ENCODE measurements at places on chromosomes 5 and 9. TPM values are rescaled to one million over a fixed set of nuclear protein-coding genes. Genes with fewer than 3 reads are reported as not detected.

ANGPTL2 gene
- total RNA-seq: not detected

EGFL7 gene
- 0.90 TPM for total RNA-seq

GPX8 gene
- total RNA-seq: not detected

ALDOB gene
- not detected for total RNA-seq

SNCAIP gene
- total RNA-seq: not detected

RHOBTB3 gene
- total RNA-seq: 0.97 TPM

HTR4 gene
- total RNA-seq: not detected

ANKRD18A gene
- 8.6 TPM for total RNA-seq

DNA sequence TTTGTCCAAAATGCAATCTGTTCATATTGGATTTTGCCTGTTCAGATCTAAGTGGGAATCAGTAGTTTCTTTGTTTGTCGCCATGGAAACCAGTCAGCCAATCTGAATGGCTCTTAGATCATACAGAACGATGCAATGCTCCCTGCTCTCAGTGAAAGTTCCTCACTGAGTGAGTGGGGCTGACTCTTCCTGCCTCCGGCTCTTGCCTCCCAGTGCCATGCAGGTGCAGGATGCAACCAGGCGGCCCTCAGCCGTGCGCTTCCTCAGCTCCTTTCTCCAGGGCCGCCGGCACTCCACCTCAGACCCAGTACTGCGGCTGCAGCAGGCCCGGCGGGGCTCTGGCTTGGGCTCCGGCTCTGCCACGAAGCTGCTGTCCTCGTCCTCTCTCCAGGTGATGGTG is at the start of gene PTPDC1:
Gene PTPDC1 (plus strand): TSS at position 151 of the 400 bp plus-strand sequence. CDS start 67 bp downstream, at position 218.
- H3K36me3 ChIP-seq: peaks cover 4% of the 10 kb centered on the region
- DNase-seq: no peak
- H3K27me3 ChIP-seq: no peaks in the 10 kb centered on the region
- H3K4me3 ChIP-seq: no peak within 1 kb of the TSS

DNA sequence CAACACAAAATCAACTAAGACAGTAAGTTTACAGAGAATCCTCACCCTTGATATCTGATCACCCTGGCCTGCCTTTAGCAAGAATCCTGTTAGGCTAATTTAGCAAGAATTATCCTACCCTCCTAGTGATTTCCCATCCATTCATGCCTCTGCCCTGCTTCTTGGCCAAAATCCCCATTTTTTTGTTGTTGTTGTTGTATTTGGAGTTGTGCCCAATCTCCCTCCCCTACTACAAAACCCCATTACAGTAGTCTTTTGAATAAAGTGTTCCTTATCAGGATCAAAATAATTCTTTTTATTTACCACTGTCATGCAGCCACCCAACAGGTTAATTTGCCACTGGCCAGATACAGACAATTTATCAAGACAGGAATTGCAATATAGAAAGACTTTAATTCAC is 58.5 kb upstream of the CLINT1 start:
- no peak overlapping the region for H3K27ac ChIP-seq
- H3K4me3 ChIP-seq: no peak overlapping the region
- DNase-seq: no peak

DNA sequence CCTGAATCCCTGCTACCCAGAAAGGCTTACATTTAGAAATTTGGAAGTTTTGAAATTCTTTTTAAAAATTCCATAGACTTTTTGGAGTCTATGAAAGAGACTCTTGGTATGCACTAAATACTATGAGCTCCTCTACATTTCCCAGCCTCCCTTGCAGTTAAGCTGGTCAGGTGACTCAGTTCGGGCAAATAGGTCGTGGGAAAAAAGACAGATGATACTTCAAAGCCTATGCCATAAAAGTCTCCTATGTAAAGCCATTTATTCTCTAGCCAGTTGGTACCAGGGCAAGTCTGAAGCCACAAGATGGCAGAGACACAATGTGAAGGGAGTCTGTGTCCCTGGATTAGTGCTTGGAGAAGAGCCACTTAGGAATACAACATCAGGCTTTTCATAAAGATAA is 101.8 kb downstream of the BOD1 start:
- no peaks in the 10 kb centered on the region for H3K36me3 ChIP-seq
- H3K4me3 ChIP-seq: no peak overlapping the region
- H3K4me1 ChIP-seq: no peaks in the 10 kb centered on the region
- DNase-seq: no peak

- H3K27me3 ChIP-seq: no peaks in the 10 kb centered on the region
- no peak overlapping the region for H3K27ac ChIP-seq
These were observed 649.2 kb downstream of the EFNA5 start for GRCh38 chr5:107021575-107021974.

GRCh38 chr5:168600409-168600808 is 21.2 kb upstream of the PANK3 start:
- DNase-seq: no peak
- no peak overlapping the region for H3K4me3 ChIP-seq
- H3K27ac ChIP-seq: no peak overlapping the region
- H3K27me3 ChIP-seq: peaks cover 19% of the 10 kb centered on the region
- H3K4me1 ChIP-seq: peaks cover 2% of the 10 kb centered on the region

- no peak overlapping the region for H3K4me3 ChIP-seq
- H3K36me3 ChIP-seq: no peaks in the 10 kb centered on the region
- no peak for DNase-seq
- H3K27ac ChIP-seq: no peak overlapping the region
- H3K4me1 ChIP-seq: no peaks in the 10 kb centered on the region
- peaks cover 4% of the 10 kb centered on the region for H3K27me3 ChIP-seq
These were observed 45.5 kb downstream of the SPOCK1 start for GRCh38 chr5:137453483-137454080.

- peaks cover 11% of the 10 kb centered on the region for H3K27me3 ChIP-seq
These were observed 261.1 kb upstream of the IRX4 start for GRCh38 chr5:2143646-2144353.

GRCh38 chr9:107982745-107983144 is 493.2 kb upstream of the KLF4 start:
- no peak overlapping the region for H3K27ac ChIP-seq
- DNase-seq: no peak
- H3K4me1 ChIP-seq: no peaks in the 10 kb centered on the region
- no peaks in the 10 kb centered on the region for H3K27me3 ChIP-seq
- H3K36me3 ChIP-seq: no peaks in the 10 kb centered on the region

DNA sequence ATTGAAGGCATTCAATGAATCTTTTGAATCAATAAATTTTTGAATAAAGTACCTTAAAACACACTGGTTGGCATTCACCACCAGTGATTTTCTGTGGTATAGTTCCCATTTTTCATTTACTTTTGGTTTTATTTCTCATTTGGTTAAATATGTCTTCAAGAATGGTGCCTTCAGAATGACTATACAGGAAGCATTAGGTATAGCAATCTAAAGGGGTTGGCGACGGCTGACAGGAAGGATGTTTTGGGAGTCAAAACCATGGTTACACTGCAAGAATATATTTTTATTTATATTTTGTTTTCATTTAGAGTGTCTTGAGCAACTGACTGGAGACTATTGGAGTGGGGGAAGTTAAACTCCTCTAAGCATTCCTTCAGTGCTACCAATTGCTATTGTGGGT is 235.7 kb downstream of the HTR1A start:
- no peak for DNase-seq
- no peak overlapping the region for H3K4me3 ChIP-seq
- H3K27me3 ChIP-seq: no peaks in the 10 kb centered on the region
- H3K36me3 ChIP-seq: no peaks in the 10 kb centered on the region

GRCh38 chr9:34555002-34555348 is 32.2 kb upstream of the ENHO start:
- no peak overlapping the region for H3K27ac ChIP-seq
- no peak for DNase-seq
- H3K4me3 ChIP-seq: no peak overlapping the region
- H3K4me1 ChIP-seq: no peaks in the 10 kb centered on the region
- no peaks in the 10 kb centered on the region for H3K36me3 ChIP-seq

DNA sequence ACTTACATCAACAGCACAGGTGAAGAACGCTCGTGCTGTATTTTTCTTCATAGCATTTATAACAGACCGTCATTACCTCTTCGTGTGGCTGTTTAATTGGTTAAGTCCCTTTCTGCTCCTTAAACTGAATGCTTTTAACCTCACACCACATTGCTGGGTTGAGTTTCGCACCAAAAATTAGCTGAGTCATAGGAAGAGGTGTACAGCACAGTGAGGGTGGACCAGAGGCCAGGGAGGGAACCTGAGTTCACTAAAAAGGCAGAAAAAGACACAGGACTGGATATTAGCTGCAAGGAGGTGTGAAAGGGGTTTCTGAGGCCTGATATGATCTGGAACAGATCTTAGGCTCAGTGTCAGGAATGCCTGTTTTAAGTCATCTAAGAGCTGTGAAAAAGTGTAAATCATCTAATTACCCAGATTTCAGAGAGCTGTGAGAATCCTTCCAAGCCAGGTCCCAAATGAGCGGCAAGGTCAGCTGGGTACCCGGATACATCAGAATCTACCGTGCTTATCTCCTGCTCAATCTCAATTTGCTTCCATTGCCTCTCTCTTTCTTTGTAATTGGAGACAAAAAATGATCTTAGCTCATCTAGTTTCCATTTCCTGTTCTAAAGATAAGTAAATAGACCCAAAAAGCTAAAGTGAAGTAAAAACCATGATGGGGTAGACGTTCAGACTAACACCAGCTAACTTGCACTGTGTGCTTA is 7.1 kb upstream of the CFAP90 start:
- H3K27ac ChIP-seq: peak overlapping the region; percentile 67
- peak; percentile 33 for DNase-seq
- peaks cover 15% of the 10 kb centered on the region for H3K36me3 ChIP-seq
- peaks cover 21% of the 10 kb centered on the region for H3K4me1 ChIP-seq

DNA sequence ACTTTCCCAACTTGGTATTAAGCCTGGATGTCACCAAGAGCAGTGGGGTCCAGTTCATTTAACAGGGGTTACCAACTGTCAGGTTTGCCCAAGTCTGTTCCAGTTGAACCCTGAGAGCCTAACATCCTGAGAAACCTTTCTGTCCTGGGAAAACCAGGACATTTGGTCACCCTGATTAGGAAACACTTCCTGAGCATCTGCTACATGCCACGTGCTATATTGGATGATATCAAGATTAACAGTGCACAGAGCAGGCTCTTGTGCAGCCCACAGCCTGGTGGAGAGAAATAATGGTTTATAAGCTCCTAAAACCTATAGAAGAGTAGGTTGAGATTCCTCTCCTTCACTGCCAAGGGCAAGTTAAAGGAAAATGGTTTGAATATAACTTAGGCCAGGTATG is 102.9 kb upstream of the RAD23B start:
- peaks cover 7% of the 10 kb centered on the region for H3K36me3 ChIP-seq
- DNase-seq: no peak
- H3K27ac ChIP-seq: no peak overlapping the region
- H3K4me3 ChIP-seq: no peak overlapping the region

GRCh38 chr5:147857302-147858129 is 21.0 kb upstream of the SCGB3A2 start:
- no peak overlapping the region for H3K27ac ChIP-seq
- no peaks in the 10 kb centered on the region for H3K4me1 ChIP-seq
- peak; percentile 46 for DNase-seq
- peaks cover 2% of the 10 kb centered on the region for H3K27me3 ChIP-seq
- no peak overlapping the region for H3K4me3 ChIP-seq
- H3K36me3 ChIP-seq: no peaks in the 10 kb centered on the region

DNA sequence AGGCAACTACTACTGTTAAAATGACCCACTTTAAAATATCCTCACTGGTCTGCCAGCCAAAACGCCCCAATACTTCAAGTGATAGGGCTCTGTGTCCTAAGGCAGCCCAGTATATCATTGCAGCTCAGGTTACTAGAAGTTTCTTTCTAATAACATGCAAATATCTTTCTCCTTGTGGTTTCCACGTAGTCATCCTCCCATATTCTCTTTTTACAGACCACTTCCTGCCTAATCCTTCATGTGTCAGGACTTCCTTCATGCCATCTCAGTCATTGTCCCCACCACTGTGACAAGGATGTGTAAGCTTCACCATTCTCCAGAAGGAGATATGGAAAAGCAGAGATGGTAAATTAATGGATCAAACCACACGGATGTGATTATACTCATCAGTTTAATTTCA is 813.7 kb downstream of the MAT2B start:
- H3K36me3 ChIP-seq: no peaks in the 10 kb centered on the region
- DNase-seq: no peak
- no peak overlapping the region for H3K4me3 ChIP-seq
- H3K27me3 ChIP-seq: no peaks in the 10 kb centered on the region

DNA sequence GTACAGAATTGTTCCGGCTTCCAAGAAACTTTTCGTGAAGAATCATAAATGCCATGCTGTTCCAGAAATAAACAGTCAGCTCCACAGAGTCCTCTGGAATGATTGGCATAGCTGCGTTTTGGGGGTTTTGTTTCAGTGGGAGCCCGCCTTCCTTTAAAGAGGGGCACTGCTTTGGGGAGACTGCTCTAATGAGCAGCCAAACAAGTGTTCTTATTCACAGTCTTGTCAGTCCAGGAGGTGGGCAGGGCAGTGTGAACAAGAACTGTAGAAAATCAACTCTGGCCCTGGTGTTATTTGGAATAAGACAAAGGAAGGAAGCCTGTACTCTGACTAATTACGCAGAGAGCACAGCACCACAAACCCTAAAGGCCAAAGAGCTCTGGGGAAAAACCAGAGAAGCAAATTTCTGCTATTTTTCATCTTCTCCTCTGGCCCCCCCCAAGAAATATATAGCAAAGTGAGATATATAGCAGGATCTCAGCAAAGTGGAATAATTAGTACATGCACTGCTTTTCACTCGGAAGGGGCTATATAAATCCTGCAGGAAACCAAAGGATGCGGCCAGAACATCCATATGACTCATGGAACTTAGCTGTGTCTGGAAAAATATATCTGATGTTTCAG is 92.9 kb downstream of the GLDC start:
- no peaks in the 10 kb centered on the region for H3K4me1 ChIP-seq
- H3K27me3 ChIP-seq: peaks cover 1% of the 10 kb centered on the region
- no peak for DNase-seq
- no peak overlapping the region for H3K27ac ChIP-seq
- H3K36me3 ChIP-seq: no peaks in the 10 kb centered on the region

GRCh38 chr5:116518423-116518822 is 56.2 kb downstream of the SEMA6A start:
- H3K27me3 ChIP-seq: no peaks in the 10 kb centered on the region
- H3K36me3 ChIP-seq: peaks cover 4% of the 10 kb centered on the region
- H3K4me1 ChIP-seq: no peaks in the 10 kb centered on the region

DNA sequence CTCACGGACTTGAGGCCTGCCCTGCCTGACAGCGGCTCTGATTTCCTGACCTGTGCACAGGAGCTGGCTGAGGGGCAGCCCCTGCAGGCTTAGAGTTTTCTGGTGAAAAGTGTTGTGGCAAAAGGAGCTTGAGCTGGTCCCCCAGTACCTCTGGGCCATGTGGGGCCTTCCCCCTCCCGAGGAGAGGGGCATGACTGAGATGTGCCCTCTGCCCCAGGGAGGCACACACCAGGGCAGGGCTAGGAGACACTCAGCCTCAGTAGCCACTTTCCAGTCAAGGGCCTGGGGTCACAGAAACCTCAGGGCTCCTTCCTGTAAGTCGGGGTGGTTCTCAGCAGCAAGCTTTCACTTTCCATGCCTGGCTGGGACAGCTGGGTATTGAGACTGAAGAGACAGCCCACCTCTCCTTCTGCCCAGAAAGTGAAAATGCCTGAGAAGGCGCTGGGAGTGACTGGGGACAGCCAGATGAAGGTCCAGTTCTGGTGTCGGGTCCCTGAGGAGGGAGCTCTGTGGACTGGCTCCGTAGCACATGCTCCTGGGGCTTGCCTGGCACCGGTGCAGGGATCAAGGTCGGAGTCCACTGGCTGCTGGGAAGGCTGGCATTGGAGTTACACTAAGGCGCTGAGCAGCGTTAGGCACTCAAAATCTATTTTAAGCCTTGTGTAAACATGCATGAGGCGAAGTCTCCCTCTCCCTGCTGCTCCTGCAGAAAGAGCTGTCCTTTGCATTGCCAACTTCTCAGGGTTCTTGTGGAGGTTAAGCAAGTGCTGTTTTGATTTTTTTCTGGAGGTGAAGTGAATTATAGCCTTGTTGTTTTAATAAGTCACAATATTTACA is 394.9 kb downstream of the GADD45G start:
- H3K27me3 ChIP-seq: no peaks in the 10 kb centered on the region
- H3K4me3 ChIP-seq: peak overlapping the region; percentile 63
- H3K36me3 ChIP-seq: no peaks in the 10 kb centered on the region

Data from activated CD4-positive, alpha-beta memory T cell treated with anti-CD3 and anti-CD28 coated beads for 36 hours (primary cell).